ENCODE measurements at places on chromosomes 13 and 19.
A peak's percentile ranks its signal among the peaks of the same experiment; 100 is the strongest.

- peak; percentile 29 for DNase-seq
Measured at GRCh38 chr13:100694722-100695508, 20.3 kb upstream of the TMTC4 start.

GRCh38 chr13:39811696-39812095 is 156.2 kb downstream of the COG6 start:
- no peak for DNase-seq

GRCh38 chr13:60328073-60328472 is 68.9 kb upstream of the TDRD3 start:
- DNase-seq, result no peak

DNA sequence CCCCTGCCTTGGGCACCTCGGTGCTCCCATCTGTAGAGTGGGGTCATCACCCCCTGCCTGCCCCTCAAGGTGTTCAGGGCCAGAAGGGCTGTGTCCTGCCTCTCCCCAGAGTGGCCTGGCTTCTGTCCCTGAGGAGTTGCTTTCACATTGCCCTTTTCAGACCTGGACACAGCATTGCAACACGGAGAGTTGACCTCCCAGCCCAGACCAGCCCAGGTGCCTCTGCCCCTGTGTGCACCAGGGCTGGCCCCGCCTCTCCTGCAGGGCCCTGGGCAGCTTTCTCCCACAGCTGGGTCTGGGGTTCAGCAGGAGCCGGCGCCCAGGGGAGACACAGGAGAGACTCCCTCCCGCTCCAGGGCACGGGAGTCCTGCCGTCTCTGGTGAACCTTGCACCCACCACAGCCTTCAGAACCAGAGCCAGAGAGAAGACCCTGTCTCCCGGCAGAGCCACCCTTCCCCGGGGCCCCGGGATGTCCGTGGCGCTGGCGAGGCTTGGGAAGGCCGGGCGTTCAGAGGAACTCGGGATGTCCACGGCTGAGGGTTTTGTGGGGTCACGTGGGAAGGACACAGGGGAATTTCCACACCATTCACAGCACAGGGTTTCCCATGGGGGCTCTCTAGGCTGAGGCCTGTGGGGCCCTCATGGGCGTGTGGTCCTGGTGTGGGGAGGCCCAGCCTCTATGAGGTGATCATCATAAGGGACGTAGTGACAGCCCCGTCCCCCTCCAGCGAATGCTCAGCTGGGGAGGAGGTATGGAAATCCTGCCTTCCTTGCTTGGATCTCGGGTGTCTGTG is 23.2 kb downstream of the C13orf46 start:
- DNase-seq, result no peak

DNA sequence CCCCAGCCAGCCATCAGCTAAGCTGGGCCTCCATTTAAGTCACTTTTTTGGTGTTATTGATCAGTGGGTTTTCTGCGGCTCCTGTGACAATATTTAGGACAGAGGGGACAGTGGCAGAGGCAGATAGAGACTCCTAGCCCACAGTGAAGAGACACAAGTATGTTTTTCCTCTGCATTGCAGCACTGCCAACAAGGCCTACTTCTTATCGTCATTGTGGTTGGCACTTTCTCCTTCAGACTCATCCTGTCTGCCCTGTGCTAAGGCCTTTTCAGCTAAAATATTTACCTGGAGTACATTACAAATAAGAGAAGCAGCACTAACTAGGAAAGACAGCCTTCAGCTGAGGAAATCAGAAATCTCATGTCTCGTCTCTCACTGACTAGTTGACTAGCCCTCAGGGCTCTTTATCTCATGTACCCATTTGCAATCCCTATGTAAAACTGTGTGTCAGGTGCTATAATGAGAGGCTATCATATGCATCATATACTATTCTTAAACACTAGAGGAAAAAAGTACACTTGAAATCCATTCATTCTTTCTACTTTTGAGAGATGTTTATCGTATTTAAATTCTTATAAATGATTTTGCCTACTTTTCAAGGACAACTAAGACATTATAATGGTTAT is 62.2 kb downstream of the ZAR1L start:
- no peak for DNase-seq
